ENCODE measurements at places on chromosomes 7 and 10. TPM values are rescaled to one million over a fixed set of nuclear protein-coding genes. Genes with fewer than 3 reads are reported as not detected.
A peak's percentile ranks its signal among the peaks of the same experiment; 100 is the strongest.

DNA sequence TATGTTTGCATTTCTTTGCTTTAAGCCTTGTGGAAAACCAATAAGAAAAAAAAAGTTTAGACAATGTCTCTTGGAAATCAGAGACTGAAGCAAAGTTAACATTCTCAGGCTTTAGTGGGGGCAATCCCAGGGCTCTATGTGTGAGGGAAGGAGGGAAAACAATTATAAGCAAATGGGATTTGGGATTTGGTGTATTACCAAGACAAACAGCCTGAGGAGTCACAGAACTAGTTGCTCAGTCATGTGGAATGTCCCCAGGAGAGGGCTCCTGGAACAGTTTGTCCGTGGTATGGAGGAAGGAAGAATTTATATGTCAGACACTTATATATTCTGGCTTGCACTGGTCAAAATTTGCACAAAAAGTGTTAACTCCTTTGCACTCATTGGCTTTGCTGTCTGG, 562.9 kb upstream of the TPK1 start:
- DNase-seq: no peak

- DNase-seq: no peak
These were observed 38.9 kb downstream of the CCNY start for GRCh38 chr10:35375091-35375765.

- no peak for DNase-seq
These were observed 1.1 kb downstream of the PLEKHS1 start for GRCh38 chr10:113752553-113752952.

GRCh38 chr7:50594734-50595485, 29.7 kb upstream of the DDC start:
- no peak for DNase-seq

GRCh38 chr7:134084488-134085144, 42.5 kb upstream of the LRGUK start:
- peak; percentile 64 for DNase-seq

- no peak for DNase-seq
These were observed 57.9 kb upstream of the SYPL1 start for GRCh38 chr7:106169821-106170610.

DNA sequence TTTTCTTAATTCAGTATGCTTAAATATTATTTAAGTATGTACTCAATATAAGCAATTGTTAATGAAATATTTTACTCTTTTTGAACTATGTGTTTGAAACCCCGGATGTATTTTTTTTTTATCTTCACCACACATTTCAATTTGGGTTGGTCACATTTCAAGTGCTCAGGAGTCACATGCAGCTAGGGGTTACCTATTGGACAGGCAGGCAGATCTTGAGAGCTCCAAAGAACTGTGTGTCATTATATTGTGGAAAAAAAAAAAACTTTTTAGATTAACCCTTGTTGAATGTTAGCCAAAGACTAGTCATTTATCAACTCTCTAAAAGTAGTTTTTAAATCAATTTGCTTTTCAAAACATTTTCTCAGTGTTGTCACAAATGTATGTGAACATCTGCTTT, 37.2 kb downstream of the IKZF1 start:
- DNase-seq: no peak

- peak; percentile 50 for DNase-seq
These were observed 112.5 kb downstream of the MYOF start for GRCh38 chr10:93369588-93370164.

DNA sequence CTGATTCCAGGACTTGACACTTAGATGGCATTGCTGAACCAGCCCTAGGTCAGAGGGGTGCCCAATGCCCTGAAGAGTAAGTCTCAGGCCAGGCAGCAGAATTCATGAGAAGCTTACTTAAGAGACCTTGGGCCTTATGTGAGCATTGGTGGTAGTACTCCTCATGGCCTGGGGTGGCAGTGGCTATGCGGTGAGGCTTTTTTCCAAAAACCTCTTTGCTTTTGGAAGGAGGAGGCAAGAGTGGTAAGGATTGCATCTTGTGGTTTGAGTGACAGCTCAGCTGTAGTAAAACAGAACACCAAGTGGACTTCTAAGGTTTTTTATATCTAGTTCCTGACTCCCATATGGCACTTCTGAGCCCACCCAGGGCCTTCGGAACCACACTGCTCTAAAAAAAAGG, 459.0 kb upstream of the STEAP1 start:
- DNase-seq: no peak

DNA sequence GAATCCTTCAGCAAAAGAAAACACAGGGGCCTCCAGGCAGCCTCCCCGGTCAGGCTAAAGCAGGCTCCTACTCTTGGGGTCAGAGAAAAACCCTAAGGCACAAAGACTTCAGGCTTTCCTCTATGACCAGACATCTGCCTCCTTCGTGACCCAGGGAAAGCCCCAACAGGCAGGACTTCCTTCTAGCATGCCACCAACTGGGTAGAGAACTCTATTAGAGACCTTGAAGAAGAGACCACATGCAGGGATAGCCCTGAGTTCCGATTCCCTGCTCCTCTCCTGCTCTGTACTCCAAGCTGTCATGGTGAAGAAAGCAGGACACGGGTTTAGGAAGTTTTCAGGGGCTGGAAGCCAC, 1.3 kb downstream of the TRPV6 start:
- no peak for DNase-seq

GRCh38 chr10:28906934-28907333, 229.6 kb downstream of the BAMBI start:
- no peak for DNase-seq

DNA sequence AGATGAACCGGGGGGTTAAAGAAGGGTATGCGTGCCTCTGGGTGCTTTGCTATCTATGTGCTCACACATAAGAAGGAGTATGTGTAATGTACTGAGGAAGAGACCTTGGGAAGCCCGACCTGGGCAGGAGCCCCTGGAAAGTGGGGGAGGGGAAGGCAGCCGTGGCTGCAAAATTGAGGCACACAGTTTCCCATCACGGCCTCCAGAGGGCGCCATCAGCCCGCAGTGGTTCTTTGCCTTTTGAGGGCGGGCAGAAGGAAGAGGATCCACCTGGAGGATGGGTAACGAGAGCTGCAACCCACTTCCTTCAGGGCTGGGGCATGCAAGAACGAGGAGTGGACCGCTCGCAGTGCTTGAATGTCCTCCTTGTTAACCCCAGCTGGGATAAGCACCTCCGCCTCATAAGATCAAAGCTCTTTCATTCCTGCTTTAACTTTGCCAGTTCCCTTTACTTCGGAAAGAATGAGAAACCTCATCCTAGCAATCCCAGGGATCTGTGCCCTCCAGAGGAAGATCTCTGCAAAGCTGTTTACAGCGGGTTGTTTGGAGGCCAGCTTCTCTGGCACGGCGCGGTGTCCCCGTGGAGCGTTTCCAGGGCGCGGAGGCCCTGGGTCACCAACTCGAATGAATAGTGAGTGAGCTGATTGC, 77.9 kb downstream of the PCGF5 start:
- no peak for DNase-seq

- no peak for DNase-seq
These were observed 520.0 kb downstream of the PARD3 start for GRCh38 chr10:34295142-34295548.

DNA sequence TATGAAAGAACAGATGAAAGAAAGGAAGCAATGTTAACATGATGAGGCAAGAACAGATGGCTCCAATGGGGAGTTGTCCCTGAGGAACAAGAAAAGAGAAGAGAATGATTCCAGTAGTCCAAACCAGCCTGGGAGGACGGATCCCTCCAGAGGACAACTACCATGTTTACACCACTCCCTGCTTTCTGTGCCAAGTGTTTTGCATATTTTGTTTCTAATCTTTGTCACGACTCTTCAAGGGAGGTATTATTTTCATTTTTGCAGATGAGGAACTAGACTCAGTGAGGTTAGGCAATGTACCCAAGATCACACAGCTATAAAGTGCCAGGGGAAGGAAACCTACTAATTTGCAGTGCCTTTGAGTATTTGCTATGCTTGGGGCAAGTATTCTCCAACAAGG, 116.2 kb downstream of the PARP12 start:
- no peak for DNase-seq

- DNase-seq: no peak
These were observed 14.1 kb upstream of the CSGALNACT2 start for GRCh38 chr10:43124094-43124521.

- DNase-seq: no peak
These were observed 75.8 kb downstream of the ZMIZ1 start for GRCh38 chr10:79144351-79145173.

DNA sequence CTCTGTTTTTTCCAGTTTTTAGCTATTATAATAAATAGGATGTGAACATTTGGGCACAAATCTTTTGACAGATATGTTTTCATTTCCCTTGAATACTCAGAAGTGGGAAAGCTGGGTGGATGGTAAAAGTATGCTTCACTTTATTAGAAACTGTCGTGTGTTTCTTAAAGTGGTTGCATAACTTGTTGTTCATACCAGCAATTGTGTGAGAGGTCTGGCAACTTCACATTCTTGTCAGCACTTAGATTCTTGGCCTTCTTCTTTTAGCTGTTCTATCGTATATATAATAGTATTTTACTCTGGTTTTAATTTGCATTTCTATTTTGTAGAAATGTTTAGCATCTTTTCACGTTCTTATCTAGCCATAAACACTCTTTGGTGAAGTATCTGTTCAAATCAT, 894.4 kb downstream of the KCNMA1 start:
- DNase-seq: no peak

GRCh38 chr10:132205650-132206376, 19.1 kb downstream of the DPYSL4 start:
- no peak for DNase-seq

GRCh38 chr7:47453093-47454061, 128.5 kb downstream of the TNS3 start:
- no peak for DNase-seq

GRCh38 chr10:114396464-114396863, 7.8 kb downstream of the AFAP1L2 start:
- DNase-seq: no peak

GRCh38 chr10:110203500-110204455, 3.6 kb upstream of the MXI1 start:
- peak; percentile 57 for DNase-seq

GRCh38 chr7:25858525-25859411, 293.2 kb upstream of the NFE2L3 start:
- DNase-seq: no peak

GRCh38 chr10:47181052-47181849, 118.7 kb upstream of the GDF10 start:
- peak; percentile 82 for DNase-seq

GRCh38 chr7:11831736-11832495, at the start of gene THSD7A:
THSD7A (minus strand) TSS chr7:11832198; CDS start chr7:11831946, 252 bp downstream.
- DNase-seq: no peak

DNA sequence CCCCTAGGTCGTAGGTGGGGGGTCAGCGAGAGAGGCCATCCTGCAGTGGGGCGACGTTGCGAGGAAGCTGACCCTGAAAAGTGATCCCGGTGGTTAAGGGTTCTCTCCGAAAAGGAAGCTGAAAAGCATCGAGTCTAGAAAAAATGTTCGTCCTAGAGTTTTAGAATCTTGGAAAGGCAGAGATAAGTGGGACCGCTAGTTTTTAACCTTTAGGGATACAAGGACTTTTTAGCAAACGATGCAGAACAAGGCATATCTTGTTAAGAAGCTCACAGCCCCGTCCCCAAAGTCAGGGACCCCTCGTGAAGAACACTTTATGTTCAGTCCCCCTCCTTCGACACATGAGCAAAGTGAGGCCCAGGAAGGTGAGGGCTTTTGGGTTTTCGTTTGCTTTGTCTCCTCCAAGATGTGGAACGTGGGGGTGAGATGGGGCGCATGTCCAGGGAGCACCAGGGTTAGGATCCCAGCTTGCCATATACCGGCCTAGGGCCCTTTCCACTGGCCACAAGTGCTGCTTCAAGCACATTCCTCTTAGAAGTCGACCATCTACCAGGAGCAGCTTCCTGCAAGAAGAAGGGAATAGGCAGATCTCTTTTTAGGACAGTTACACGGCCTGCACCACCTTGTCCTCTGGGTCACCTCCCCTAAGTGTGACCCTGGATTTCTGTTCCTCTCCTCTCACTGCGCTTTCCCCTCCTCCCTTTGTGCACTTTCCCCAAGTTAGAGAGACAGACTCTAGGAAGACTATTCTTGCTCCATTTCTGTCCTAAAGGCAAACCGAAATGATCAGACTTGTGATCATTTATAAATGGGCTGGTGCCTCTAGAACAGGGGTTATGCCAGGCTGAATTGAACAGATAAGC, 969 bp downstream of the SLC35G1 start:
- DNase-seq: no peak

- DNase-seq: no peak
These were observed 10.1 kb downstream of the PFKFB3 start for GRCh38 chr10:6212806-6213205.

DNA sequence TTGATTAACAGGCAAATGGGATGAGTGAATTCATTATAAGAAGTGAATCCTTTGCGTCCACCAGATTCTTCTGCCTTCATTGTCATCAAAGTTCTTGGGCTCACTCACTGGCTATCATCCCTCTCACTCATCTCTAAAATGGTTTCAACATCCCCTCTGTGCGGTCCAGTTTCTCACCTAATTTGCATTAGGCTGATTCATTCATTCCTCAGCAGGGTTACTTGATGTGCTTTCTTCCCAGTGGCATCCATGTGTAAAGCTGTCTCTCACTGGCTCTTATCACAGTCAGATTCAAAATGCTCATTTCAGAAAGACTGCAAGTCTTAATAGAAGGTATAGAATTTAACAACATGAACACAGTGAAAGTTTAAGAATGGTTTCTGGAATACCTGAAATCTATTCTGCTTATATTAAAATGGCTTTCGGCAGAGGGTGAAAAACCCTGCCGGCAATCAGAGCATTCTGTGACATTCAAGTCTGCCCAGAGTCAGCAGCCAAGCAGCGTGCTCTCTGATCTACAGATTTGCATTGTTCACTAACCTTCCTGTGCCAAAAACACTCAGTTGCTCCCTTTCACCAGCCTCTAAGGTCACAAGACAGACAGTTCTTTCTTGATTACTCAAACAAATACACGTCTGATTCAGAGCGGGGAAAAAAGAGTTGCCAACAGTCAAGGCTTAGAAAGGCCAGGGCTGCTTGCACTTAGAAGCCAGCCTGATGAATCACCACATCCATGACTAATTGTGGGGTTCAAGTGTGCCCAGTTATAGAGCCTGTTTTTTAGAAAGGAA, 106.7 kb downstream of the TES start:
- no peak for DNase-seq

DNA sequence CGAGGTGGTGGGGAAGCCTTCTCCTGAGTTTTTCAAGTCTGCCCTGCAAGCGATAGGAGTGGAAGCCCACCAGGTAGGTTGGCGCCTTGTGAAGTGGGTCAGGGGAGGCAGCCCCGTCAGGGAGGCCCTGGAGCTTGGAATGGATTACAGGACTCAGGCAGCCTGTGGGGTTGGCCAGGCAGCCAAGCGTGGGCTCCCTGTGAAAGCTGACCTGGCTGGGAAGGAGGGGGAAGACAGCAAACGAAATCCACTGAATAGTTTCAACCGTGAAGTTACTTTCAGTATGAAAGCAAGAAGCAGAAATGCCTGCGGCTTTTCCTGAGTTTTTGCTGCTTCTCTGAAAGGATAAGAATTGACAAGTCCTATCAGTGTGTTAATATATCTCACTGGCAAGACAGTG, 36.4 kb downstream of the LHPP start:
- no peak for DNase-seq

The METTL27 gene
- 4.0 TPM for total RNA-seq

The CDHR1 gene
- total RNA-seq: under 0.01 TPM

The ZNRF2 gene
- total RNA-seq: 23.5 TPM

The IFRD1 gene
- 50.4 TPM for total RNA-seq

The LRMDA gene
- total RNA-seq: 29.7 TPM

The CACNB2 gene
- total RNA-seq: 108 TPM

The FAM241B gene
- 8.4 TPM for total RNA-seq

The THSD7A gene
- total RNA-seq: 3.8 TPM

The AEBP1 gene
- total RNA-seq: 234 TPM

The ZNF804B gene
- not detected for total RNA-seq

The DGKI gene
- total RNA-seq: 2.0 TPM

The CTAGE6 gene
- not detected for total RNA-seq

The SAP25 gene
- not detected for total RNA-seq

The CABCOCO1 gene
- 0.83 TPM for total RNA-seq

The PPP1R17 gene
- total RNA-seq: not detected

The RP9 gene
- 11.5 TPM for total RNA-seq

The VPS37D gene
- total RNA-seq: 4.6 TPM
